ENCODE measurements at places on chromosomes 16 and 17.

GRCh38 chr17:35716897-35717465, 14.5 kb upstream of the RASL10B start:
- no peak for DNase-seq

DNA sequence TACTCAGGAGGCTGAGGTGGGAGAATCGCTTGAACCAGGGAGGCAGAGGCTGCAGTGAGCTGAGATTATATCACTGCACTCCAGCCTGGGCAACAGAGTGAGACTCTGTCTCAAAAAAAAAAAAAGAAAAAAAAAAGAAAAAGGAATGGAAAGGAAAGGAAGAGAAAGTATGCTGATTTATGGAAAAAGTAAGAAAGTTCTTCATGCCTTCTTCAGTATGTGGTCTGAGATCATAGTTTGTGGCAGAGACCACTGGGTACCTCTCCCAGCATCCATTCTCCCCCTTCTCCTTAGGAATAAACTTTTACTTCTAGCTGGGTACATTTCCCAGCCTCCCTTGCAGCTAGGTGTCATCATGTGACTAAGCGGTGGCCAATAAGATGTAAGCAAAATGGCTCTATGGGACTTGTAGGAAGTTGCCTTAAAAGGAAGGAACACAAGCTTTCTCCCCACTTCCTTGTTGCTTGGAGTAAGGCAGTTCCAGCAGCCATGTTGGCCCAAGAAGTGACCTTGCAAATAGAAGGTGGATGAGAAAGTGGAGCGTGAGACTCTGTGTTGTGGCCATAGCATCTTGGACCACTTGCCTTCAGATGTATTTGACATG, 26.1 kb upstream of the XPO6 start:
- DNase-seq = no peak

DNA sequence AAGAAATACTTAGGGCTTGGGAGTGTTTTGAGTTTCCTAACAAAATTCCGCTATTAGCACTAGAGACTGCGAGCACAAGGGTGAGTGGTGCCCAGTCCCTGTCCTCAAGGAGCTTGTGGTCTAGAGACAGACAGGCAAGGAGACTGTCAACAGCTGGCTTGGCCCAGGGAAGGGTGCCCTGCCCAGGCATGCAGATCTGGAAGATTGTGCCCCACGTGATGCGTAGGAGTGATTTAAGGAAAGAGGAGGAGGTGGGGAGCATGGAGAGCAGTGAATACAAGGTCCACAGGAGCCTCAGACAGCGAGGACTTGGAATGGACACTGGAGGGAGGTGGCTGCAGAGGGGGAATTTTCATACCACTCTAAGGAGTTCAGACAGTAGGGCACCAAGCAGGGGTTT, 25.0 kb downstream of the SCPEP1 start:
- no peak for DNase-seq

- no peak for DNase-seq
These were observed 398 bp downstream of the LGALS9 start for GRCh38 chr17:27631411-27631760.

DNA sequence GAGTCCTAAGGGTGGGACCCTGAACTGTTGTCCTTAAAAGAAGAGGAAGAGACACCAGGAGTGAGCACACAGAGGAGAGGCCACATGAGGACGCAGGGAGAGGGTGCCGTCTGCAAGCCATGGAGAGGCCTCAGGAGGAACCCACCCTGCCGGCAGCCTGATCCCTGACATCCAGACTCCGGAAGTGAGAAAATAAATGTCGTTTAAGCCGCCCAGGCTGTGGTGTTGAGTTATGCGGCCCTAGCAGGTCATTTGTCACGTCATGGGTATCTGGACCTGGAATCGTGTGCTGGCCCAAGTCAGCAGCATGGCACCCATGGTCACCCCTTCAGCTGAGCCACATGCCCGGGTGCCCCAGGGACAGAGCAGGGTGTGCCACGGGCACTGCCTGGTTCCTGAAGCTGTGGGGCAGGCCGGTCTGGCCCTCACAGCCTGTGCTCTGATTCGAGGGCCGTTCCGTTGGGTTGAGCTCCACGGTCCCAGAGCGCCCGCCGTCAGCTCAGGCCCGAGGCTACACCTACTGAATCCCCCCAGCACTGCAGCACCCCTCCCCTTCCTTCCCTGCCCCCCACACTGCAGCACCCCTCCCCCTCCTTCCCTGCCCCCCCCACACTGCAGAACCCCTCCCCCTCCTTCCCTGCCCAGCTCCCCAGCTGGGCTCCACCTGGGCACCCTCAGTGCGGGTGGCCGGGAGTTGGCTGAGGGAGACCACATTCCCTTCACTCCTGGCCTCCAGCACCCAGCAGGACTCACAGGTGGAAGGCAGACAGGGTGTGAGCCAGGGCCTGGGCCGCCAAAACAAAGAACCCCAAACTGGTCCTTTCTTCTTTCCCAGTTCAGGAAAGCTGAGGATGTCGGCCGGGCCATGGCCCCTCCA, 2.7 kb upstream of the CCDC57 start:
- no peak for DNase-seq

- peak; percentile 20 for DNase-seq
These were observed 52.8 kb downstream of the ABR start for GRCh38 chr17:1126801-1127550.

DNA sequence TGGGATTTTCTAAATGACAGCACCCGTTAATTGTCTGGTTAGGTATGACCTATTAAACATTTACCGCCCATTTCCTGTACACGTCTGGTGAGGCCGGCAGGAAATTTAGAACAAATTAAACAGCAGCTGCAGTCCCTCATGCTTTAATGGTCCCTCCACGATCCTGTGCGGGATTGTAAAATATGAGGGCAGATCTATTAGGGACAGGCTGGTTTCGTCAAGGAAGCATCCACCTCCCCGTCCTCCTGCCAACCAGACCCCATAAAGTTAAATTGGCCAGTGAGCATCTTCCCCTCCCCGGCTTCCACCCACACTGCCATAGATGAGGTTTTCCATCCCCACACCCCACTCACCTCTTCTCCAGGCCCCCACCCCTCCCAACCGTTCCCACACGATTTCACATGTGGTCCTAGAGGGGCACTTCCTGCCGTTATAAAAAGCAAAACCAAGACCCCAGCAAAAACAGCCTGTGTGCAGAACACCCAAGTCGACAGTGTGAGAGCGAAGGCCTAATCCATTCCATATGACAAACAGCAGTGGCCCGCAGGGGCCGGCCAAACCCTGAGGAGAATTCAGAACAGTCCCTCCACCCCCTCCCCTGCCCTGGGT, 331.9 kb downstream of the FOXL1 start:
- no peak for DNase-seq

- no peak for DNase-seq
These were observed 47.7 kb downstream of the TK2 start for GRCh38 chr16:66502020-66502913.

DNA sequence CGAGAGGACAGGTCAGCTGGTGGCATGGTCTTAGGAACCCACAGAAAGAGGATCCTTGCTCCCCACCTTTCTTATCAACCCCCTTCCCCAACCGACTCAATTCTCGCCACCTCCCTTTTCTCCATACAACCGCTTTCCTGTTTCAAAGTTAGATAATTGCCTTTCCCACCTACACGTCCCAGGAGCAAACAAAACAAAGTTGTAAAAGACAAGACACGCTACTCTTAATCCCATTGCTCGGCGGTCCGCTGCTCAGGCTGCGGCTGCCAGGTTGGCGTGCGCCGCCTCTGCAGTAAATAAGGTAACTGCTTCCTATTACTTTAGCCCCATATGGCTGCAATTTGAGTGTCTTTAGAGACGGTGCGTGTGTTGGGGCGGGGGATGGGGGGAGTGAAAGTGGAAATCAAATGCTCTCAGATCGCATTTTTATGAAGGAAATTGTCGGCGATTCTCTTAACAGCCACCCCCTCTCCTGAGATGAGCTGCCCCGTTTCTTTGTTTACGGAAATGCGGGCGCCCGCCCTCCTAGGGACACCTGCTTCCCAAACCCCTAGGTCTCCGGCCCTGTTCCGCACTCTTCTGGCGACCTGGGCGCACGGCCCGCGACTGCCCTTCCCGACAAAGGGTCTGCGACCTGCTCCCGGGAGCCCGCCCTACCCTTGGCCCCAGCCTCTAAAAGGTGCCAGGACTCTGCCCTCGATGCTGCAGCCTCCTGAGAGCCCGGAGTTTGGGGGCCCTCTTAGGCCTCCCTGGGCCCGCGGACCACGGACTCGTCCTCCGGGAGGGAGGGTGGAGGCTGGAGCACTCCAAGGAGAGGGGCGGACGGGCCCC, 3.7 kb upstream of the CBX8 start:
- peak; percentile 82 for DNase-seq

DNA sequence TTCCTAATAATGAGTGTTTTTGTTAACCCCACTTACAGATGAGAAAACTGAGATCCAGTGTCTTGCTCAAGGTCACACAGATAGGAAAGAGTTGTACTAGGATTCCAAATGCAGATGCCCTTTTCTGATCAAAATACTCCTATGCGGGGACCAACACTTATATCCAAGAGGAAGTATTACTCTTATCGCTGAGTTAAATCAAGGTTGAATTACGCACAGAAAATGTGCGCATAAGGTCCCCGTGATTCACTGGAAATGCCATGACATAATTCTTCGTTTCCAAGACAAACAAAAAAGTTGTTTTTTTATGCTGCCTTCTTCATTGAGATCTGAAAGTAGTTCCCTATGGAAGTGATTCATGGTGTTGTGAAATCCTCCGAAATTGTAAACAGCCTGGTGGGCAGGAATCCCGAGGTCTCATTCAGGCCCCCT, 463.8 kb upstream of the HSBP1 start:
- no peak for DNase-seq

GRCh38 chr16:20874088-20874581, 26.0 kb downstream of the DCUN1D3 start:
- DNase-seq = no peak

DNA sequence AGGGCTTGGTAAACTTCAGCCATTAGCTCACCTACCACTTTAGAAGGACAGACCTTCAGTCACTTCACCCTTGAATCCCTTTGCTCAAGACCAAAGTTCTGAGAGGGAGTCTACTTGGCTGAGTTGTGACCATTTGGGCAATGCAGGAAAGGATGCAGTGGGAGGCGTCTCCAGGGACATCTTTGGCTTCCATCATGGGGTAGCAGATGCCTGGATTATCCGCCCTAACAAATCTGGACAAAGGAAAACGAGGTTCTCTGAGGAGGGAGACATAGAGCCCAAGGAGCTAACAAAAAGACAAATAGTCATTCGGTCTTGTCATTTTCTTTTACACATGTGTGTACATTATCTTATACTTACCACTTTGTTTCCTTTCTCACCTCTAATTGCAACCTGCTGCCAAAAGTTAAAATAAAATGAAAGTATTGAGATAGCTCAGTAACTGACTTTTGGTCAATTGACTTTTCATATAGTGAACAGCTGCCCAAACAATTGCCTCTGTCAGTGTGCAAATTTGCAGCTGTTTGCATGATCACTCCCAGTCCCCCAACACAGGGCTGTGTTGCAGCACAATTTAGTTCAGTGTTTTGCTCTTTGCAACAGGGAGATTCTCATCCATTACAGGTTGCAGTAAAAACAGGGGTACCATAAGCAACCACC, 108.9 kb upstream of the EEF2KMT start:
- DNase-seq = no peak

DNA sequence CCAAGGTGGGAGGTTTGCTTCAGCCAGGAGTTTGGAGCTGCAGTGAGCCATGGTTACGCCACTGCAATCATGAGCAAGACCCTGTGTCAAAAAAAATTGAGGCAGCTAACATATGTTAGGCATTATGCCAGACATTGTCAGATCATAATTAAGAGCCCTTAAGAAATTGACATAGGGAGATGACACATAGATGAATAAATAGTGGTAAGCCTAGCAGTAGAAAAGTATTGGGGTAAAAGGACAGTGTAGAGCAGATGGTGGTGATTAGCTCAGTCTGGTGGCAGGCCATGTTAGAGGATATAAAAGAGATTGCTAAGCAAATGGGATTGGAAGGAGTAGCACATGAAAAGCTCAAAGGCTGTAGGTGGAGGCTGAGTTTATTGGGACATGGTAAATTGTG, 22.6 kb downstream of the SRCAP start:
- no peak for DNase-seq

DNA sequence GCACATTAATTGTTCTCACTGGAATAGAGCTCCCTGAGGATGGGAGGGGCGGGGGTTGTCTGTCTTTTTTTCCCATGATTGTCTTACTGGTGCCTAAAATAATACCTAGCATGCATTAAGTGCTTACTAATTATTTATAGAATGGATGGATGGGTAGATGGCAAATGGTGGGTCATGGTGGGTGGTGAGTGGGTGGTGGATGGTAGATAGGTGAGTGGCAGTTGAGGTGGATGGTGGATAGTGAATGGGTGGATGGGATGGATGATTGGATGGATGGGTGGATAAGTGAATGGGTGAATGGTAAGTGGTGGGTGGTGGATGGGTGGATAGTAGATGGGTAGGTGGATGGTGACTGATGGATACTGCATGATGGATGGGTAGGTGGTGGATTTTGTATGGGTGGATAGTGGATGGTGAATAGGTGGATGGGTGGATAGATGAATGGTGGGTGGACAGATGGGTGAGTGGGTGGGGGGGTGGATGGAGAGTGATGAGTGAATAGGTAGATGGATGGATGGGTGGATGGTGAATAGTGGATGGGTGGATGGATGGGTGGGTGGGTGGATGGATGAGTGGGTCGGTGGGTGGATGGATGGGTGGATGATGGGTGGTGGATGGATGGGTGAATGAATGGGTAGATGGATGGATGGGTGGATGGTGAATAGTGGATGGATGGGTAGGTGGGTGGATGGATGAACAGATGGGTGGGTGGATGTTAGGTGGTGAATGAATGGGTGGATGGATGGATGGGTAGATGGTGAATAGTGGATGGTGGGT, 51.6 kb downstream of the RBFOX3 start:
- no peak for DNase-seq

DNA sequence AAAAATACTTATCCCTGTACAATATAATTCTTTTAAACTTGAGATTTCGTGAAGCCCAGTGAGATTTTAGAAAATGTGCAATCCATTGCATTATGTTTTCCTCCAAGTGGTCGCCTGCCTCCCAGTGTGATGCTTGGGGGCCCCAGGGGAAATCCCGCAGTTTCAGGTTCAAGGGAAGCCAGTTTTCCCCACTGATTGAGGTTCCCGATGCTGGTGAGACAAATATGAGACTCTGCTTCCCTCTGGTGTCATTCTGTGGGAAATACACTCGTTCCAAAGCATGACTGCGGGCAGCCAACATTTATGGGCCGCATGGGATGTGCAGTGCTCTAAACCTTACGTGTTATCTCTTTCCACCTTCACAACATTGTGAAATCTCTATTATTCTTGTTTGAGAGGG, 200.8 kb downstream of the PRKCB start:
- peak; percentile 86 for DNase-seq

DNA sequence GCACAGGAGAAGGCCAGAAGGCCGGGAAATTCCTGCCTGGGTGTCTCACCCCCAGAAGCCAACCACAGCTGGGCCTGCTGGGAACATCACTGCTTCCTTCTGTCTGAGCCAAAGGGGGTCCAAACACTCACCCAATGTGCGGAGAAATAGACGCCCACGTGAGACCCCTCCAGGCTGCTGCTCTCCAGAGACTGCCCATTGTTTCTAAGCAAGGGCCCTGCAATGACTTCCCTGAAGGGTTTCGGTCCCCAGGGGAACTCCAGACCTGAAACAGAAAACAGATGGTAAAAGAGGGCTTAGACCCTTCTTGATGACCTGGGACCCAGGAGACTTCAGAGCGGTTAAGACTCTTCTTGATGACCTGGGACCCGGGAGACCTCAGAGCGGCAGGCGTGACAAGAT, 41.3 kb downstream of the MRM3 start:
- DNase-seq = no peak

GRCh38 chr17:53900951-53901350, 78.2 kb downstream of the KIF2B start:
- no peak for DNase-seq

GRCh38 chr17:57744195-57745170, 616 bp downstream of the CCDC182 start:
- no peak for DNase-seq

- no peak for DNase-seq
These were observed 50.5 kb downstream of the GPR139 start for GRCh38 chr16:20023190-20023589.

Measured in brain (organoid and tissue), 16 donors.